Subcutaneous preadipocyte (primary cell): ENCODE measurements at places on chromosomes 1 and 21. TPM values are rescaled to one million over a fixed set of nuclear protein-coding genes. Genes with fewer than 3 reads are reported as not detected.

Gene NR5A2
- not detected in 2 replicates for total RNA-seq

Gene PKP1
- total RNA-seq: under 0.01 and 0.78 TPM in 2 replicates

Gene MFN2
- 47.4 and 61.6 TPM in 2 replicates for total RNA-seq

Gene TRIM33
- 27.9 and 35.6 TPM in 2 replicates for total RNA-seq

Gene GSTM5
- total RNA-seq: 2.0 and 4.4 TPM in 2 replicates

Gene HHAT
- 1.1 and 2.2 TPM in 2 replicates for total RNA-seq

Gene C1orf167
- total RNA-seq: not detected in 2 replicates

Gene TMEM240
- 2.6 and 3.1 TPM in 2 replicates for total RNA-seq

Gene AADACL4
- not detected in 2 replicates for total RNA-seq

Gene PDE9A
- 4.4 and 10.0 TPM in 2 replicates for total RNA-seq
